ENCODE measurements at places on chromosomes 3 and 15.
A peak's percentile ranks its signal among the peaks of the same experiment; 100 is the strongest.

GRCh38 chr15:72037321-72037720, 80.6 kb downstream of the MYO9A start:
- DNase-seq, result no peak

DNA sequence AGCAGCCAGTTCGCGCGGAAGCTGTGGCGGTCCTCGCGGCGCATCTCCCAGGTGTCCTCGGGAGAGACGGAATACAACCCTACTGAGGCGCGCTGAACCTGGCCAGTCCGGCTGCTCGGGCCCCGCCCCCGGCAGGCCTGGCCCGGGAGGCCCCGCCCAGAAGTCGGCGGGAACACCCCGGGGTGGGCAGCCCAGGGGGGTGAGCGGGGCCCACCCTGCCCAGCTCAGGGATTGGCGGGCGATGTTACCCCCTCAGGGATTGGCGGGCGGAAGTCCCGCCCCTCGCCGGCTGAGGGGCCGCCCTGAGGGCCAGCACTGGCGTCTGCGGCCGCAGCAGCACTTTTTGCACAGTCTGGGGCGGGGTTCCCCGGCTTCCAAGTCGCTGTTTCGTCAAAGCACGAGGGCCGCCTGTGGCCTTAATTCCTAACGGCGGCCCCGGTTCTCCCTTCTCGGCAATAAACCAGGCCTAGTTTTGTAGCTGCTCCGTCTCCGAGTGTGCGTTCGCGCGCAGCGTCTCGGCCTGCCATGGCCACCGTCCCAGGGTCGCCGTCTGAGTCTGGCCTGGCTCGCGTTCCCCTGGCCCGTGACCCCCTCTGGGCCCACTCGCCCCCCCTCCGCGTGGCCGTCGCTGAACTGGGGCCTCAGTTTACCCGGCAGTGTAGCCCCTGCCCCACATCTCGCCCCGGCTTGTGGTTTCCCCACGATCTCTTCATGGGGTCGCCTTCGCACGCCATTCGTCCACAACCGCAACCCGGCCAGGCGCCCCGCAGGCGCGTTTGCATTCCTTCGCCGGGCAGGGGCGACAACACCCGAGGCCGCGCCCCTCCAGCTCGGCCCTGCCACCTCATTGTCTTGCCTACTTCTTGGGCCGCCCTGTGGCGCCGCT, 30.0 kb downstream of the NBEAL2 start:
- DNase-seq, result peak; percentile 29

DNA sequence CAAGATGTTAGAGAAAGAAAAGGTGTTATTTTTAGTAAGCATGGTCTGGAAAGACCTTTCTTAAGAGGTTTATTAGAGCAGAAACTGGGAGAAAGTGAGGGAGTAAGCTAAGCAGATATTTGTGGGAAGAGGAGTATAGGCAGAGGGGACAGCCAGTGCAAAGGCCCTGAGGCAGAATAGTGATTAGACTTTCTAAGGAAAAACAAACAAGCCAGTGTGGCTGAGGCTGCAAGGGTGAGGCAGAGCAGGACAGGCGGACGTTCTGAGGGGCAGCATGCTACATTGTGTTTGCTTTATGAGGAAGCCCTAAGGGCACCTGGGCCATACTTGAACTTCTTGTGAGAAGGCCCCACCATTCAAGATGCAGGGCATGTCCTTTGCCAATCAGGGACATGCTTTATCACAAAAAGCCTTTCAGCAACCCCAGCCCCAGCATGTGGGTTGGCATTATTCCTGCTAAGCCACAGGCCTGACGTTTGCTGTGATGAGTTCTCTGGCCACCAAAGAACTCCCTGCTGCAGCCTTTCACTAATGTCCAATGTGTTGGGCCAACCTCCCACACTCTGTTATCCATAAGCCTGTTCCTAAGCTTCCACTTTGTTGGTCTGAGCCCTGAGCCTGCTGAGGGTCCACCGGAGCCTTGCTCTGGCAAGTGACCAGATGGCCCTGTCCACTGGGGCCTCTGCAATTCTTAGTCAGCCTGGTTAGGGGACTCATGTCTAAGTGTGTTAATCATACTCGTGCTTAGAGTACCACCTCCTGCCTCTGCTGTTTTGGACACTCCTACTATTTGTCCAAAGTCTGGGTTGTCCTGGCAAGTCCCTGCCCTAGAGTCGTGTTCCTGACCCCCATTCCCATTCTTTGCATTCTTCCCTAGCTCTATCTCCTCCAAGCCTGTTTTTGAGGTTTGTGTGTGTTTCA, 209.9 kb upstream of the CTNNB1 start:
- no peak for DNase-seq

DNA sequence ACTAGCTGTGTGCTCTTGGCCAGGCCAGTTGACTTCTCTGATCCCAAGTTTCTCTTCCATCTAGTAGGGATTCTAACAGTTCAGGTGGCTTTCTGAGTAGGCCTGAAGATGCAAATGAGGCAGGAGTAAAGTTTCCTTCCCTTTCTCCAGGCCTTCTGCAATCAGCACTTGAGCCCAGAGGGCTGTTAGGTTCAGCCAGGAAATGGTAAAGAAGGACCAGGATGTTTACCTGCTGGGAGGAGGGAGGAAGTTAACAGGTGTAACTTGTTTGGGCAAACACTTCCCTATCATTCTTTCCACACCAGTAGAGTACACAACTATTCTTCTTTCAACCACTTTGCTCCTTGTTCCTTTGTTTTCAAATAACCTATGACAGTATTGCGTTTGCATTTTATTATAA, 13.3 kb upstream of the TNFSF10 start:
- no peak for DNase-seq

GRCh38 chr3:43180027-43180426, 74.1 kb upstream of the POMGNT2 start:
- DNase-seq, result no peak

Data from activated CD4-positive, alpha-beta T cell treated with anti-CD3 and anti-CD28 coated beads, Interleukin-2, amount 50 U/mL, for 4 hours (primary cell).